ENCODE measurements at places on chromosomes 7 and 10.

- DNase-seq, result no peak
These were observed 3.0 kb upstream of the TSPAN14 start for GRCh38 chr10:80451132-80451531.

DNA sequence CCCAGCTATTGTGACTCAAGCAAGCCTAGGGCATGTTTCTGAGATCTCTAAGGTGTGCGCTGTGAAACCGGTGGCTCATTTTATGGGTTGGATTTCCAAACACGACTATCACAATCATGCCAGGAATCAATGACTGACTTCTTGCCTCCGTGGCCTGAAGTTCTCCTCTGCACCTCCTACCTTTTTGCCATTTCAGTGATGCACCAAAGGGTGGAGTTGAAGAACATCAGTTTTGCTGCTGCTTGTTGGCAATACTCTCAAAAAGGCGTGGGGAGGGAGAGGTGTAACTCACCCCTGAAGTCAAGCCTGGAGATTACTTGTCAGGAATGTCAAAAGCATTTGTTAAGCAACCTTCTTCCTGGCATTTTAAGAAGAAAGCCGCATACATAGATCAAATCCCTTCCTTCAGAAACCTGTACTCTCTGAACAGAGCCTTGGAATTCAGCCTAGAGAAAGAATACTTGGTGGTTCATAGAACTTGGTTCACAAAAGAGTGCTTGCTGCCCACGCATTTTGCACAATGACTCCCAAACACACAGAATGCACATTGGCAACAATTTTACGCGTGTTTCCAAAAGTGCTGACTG is 41.0 kb downstream of the KIAA1217 start:
- DNase-seq, result no peak

GRCh38 chr7:73437621-73438416 is 4.2 kb downstream of the FZD9 start:
- no peak for DNase-seq

- no peak for DNase-seq
These were observed 1250.6 kb downstream of the GATA3 start for GRCh38 chr10:9305018-9305655.

GRCh38 chr7:55179931-55180682 is 161.3 kb downstream of the EGFR start:
- no peak for DNase-seq

DNA sequence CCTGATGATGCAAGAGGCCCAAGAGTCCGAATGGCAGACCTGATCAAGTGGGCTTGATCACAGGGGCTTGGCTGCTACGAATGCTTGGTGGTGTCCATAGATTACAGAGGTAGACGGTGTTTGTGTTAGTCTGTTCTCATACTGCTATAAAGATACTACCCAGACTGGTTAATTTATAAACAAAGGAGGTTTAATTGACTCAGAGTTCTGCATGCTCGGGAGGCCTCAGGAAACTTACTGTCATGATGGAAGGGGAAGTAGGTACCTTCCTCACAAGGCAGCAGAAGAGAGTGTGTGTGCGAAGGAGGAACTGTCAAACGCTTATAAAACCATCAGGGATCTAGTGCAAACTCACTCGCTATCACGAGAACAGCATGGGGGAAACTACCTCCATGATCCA is 268.9 kb upstream of the KLF6 start:
- no peak for DNase-seq

DNA sequence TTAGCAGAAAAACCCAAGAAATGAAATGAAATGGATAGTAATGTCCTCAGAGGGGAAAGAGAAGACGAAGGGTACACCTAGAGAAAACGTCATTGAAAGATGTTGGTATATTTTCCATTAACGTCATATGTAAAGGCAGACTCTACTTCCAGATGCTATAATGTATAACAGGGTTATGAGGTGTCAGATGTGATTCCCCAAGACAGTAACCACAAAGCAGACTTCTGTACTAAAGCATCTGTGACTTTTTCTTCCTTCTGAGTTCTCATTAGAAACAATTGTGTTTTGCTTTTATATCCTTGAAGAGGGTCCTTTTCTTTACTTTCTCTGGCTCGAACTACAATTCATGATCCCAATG is 37.4 kb downstream of the LRRC72 start:
- no peak for DNase-seq

- DNase-seq, result no peak
These were observed 58.5 kb upstream of the IGFBP3 start for GRCh38 chr7:45979275-45980180.

- DNase-seq, result no peak
These were observed at the start of gene PON3 for GRCh38 chr7:95396136-95397032. PON3 (minus strand) TSS chr7:95396375; CDS start chr7:95396350, 25 bp downstream.

DNA sequence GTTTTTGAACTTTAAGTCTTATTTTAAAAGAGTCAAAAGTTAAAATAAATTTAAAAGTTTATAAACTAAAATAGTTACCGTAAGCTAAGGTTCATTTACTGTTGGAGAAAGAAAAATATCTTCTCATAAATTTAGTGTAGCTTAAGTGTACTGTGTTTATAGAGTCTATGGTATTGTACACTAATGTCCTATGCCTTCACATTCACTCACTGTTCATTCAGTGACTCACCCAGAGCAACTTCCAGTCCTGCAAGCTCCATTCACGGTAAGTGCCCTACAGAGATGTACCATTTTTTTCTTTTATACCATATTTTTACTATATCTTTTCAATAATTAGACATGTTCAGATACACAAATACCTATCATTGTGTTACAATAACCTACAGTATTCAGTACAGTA is 97.6 kb downstream of the PTN start:
- DNase-seq, result no peak

GRCh38 chr7:111138586-111138985 is 47.7 kb downstream of the LRRN3 start:
- no peak for DNase-seq

- DNase-seq, result no peak
These were observed 79.6 kb upstream of the EMX2 start for GRCh38 chr10:117462816-117463544.

DNA sequence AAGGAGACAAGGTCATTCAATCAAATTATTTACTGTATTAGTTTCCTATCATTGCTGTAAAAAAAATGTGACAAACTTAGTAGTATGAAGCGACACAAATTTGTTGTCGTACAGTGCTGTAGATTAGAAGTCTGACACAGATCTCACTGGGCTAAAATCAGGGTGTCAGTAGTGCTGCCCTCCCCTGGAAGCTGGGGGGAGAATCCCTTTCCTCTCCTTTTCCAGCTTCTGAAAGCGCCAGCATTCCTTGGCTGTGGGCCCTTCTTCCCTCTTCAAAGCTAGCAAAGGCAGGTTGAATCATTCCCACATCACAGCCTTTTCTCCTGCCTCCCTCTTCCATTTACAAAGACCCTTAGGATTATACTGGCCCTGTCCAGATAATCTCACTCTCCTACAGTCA is 28.0 kb downstream of the VPS41 start:
- no peak for DNase-seq

GRCh38 chr7:101166909-101167644 is 1.7 kb upstream of the VGF start:
- DNase-seq, result no peak

DNA sequence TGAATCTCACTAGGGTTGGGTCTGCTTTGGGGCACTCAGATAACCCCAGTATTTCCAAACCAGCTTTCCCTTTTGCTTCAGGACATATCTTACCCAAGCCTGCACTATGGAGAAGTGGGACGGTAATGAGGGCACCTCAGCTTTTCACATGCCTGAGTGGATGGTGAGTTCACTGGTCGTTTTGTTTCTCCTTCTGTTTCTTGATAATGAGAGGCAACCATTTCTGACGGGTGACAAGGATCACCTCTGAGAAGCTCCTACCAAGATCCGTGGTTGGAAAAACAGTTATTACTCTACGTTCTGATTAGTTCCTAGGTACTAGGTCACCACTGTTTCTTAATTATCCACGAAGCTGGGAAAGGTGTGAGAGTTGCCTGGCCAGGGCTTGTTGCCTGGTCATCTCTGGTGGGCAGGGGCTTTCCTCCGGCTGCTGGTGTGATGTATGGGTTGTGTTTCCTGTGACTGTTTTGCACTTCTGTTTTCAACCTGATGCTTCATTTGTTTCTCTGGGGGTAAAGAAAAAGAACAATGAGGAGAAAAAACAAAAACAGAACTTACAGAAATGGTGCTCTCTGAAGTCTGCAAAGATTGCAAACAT is 65.7 kb upstream of the STRIP2 start:
- no peak for DNase-seq

- no peak for DNase-seq
These were observed 66.3 kb upstream of the EMX2 start for GRCh38 chr10:117476281-117476680.

- no peak for DNase-seq
These were observed at the start of gene CUZD1 for GRCh38 chr10:122845783-122846332. CUZD1 (minus strand) TSS chr10:122845857; CDS start chr10:122845843, 14 bp downstream.

DNA sequence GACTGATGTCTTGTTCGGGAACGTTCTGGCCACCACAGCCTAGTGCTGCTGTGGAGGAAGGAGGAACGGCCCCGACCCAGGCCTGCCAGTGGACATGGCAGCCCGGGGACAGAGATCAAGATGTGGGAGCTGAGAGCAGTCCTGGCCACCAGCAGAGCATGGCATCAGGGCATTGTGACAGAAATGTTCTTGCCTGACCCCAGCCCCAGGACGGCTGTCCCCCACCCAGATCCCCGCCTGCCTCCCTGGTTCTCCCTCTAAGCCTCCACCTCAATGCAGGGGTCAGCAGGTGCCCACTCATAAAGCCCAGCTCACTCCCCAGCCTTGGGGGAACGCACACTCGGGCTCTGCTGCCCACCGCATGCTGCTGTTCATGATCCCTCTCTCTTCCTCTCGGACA is 42.9 kb upstream of the HSPA12A start:
- no peak for DNase-seq

- DNase-seq, result no peak
These were observed 119.9 kb downstream of the PLXNA4 start for GRCh38 chr7:132456418-132456817.

DNA sequence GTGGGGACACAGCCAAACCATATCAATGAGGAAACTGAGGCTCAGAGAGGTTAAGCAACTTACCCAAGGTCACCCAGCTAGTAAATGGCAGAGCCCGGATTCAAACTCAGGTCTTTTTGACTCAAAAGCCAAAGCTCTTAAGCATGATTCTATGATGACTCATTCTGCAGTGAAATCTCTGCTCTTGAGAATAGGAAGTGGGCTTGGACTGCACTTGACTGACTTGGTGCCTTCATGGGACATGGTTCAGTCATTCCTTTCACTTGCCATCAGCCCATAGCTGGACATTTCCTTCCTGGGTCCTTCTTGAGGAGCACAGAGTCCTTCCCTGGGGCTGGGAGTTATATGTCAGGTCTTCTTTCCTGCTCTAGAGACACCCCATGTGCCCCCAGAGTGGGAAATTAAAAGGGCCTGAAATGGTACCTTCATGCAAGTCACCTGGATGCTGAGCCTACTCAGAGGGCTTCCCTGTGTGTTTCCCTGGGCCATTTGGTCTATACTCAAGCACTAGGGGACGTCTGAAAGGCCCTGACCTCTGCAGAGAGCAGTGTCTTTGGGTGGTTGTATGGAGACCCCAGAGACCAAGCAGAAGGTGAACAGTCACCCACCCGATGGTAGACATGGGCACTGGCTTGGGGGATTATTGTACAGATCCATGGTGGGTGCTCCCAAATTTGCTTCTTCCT is 62.4 kb upstream of the SDK1 start:
- no peak for DNase-seq

DNA sequence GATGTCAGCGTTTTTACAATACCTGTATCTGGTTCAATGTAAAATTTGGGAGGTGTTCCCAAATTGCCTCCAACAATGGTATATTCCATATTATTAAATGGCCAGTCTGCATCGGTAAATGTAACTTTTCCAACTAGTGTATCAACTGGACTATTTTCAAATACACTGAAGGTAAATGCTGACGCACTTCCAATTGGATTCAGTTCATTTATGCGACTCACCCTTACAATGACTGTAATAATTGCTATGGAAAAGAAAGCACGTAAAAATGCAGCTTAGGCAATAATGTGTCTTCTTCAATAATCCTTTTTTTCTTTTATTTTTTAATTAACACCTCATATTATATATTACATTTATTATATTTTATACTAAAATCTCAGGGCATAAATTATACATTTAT is 209.1 kb downstream of the HGF start:
- DNase-seq, result no peak

- DNase-seq, result no peak
These were observed 2.1 kb downstream of the ABI1 start for GRCh38 chr10:26858707-26859034.

DNA sequence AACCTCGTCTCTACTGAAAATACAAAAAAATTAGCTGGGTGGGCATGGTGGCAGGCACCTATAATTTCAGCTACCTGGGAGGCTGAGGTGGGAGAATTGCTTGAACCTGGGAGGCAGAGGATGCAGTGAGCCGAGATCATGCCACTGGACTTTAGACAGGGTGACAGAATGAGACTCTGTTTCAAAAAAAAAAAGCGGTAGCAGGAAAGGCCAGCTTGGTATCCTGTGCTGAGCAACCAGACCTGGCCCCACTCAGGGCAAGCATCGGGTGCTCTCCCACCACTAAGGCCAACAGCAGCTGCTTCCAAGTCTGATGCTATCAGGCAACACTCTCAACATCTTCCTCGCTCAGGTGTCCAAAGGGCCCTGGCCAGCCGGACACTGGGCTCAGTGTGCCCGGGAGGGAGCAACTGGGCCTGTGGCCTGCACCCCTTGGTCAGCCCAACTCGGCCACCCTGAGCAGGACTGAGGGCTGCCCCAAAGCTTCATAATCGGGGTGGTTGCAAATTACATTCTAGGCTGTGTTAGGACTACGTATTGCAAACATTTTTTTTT is 44.3 kb upstream of the MSMB start:
- no peak for DNase-seq

DNA sequence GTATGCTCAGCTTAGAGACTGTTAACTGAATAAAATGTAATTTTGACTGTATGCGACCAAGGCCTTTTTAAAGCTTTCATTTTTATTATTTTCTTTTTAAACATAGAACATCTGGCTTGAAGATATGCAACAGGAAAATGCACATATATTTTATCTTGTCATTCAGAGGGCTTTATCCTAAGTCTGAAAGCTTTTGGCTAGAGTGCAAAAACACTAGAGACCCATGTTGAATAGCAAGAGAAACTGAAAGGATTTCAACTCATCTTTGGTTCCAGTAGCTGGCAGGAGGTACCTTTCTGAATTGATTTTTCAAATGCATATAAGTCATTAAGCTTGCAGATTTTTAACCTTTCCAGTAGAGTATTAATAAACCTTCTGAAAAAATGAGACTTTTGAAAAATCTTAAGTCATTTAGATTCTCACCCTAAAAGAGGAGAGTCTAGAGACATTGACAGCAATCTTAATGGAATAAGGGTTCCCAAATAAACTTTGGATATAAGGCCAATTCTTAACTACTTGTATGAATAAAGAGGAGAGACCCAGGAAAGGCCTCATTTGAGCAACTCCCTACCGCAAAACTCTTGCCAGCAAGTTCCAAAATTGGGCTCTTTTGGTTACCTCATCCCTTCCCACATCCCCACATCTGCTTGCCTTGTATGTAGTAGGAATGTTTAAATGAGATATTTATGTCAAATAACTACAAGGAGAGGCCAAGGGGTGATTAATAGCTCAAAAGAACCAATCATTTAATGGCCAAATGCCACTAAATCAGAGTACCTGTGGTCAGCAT is 454.4 kb downstream of the HTR7 start:
- no peak for DNase-seq

- no peak for DNase-seq
These were observed 20.4 kb downstream of the MKRN1 start for GRCh38 chr7:140458916-140459315.

- no peak for DNase-seq
These were observed 68.1 kb downstream of the CNOT4 start for GRCh38 chr7:135441791-135442190.

- DNase-seq, result no peak
These were observed 40.7 kb downstream of the MRPL32 start for GRCh38 chr7:42972699-42973500.

Data from stimulated activated CD8-positive, alpha-beta memory T cell treated with anti-CD3 and anti-CD28 coated beads, Interleukin-4, amount 100 ng/mL, for 1 hour (primary cell).